ENCODE measurements at places on chromosomes 16 and 17.

DNA sequence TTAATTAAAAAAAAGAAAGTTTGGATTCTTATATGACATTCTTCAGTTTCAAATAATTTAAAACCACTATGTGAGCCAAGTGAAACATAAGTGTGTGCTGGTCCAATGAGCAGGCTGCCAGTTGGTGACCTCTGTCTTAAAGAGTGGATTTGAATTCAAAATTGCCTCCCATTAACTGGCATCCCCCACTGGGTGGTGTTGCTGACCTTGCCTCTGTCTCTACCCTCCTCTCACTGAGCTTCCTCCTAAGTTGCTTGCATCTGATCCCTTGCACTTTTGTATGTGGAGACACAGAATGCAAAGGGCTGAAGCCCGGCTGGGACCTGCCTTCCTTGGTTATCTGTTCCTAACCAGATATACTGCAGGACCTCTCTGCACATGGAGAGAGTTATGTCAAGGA is 160.6 kb downstream of the CYLD start:
- peak; percentile 26 for DNase-seq

GRCh38 chr16:67177743-67178699 is 5.7 kb downstream of the MATCAP1 start:
- DNase-seq: no peak

DNA sequence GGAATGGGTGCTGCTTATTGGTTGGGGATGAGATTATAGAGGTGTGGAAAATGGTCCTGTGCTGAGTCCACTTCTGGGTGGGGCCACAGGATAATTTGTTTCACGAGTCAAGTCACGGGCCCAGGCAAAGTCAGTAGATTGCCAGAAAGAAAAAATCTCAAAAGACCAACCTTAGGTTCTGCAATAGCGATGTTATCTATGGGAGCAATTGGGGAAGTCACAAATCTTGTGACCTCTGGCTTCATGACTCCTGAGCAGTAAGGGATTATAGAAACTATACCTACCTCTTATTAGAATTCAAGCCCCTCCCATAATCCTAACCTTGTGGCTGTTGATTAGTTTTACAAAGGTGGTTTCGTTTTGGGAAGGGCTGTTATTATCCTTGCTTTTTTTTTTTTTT is 31.4 kb downstream of the WWP2 start:
- no peak for DNase-seq

GRCh38 chr17:12406623-12407215 is 259.0 kb upstream of the MYOCD start:
- DNase-seq: no peak

GRCh38 chr16:81539009-81539758 is 94.6 kb downstream of the CMIP start:
- no peak for DNase-seq

DNA sequence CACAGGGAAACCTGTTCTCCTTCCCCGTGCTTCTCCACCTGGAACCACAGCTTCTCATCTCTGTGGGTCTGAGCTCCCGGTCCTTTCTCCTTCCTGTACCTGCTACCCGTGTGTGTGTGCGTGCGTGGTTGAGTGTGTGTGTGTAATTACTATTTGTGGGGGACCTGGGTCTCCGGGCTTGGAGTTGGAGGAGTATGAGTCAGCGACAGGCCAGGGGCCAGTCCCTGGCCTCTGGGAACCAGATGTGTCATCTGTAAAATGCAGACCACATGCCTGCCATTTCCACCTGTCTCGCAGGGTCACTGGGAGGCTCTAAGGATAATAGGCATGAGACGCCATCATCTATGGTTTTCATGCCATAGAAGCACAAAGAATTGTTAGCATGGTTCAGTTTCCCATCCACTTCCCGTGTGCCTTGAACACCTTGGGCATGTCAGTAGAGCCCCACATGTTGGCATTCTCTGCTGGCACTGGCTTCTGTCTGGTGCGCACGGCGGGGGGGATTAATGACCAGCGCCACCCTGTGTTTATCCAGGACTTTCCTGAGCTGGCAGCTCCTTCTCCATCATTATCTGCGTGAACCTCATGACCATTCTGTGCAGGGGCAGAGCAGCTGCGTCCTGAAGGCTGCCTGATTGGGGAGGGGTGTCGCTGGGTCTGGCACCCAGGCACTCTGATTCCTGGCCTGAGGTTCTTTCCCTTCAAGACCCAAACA is 1.5 kb downstream of the ZNF205 start:
- no peak for DNase-seq

DNA sequence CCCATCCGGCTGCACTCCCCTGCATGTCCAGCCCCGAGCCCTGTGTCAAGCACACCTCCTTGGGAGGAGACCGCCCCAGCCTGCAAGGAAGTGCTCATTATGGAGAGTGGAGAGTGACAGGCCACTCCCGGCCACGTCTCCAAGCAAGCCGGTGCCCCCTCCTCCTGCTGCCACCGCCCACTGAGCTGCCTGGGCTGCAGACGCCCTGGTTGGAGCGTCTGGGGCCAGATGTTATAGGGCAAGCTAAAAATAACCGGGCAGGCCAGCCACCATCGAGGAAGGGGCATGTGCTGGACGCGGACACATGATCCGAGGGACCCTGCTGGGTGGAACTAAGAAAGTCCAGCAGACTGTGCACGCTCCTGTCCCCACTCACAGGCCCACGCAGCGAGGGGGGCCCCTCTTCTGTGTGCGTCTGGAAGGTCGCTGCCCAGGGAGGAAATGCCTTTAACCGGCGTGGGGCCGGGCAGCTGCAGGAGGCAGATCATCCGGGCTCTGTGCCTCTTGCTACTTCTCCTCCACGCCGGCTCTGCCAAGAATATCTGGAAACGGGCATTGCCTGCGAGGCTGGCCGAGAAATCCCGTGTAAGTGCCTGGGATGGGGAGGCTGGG is at the start of gene WFDC1:
Gene WFDC1, plus strand, starts transcription at position 348 of the 612 bp plus-strand sequence. Its CDS starts 94 bp downstream, at position 442.
- DNase-seq: peak; percentile 37

DNA sequence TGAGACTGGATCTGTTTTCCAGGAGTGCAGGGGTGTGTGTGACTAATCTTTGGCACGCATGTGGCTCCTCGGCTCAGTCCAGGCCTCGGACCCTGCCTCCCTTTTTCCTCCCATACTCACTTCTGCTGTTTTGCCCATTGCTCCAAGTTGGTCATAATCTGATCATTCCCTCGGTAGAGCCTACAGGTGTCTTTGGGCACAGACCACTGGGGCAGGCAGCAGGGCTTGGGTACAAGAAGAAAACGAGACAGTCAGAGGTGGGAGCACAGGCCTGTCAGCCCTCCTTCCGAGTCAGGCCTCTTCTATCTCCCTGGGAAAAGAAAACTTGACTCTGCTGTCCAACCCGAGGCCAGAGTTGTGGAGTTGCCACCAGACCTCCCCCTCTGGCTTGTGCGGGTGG is 29.8 kb downstream of the DHX38 start:
- no peak for DNase-seq

GRCh38 chr17:31261601-31262000 is 35.4 kb downstream of the OMG start:
- DNase-seq: no peak

All from posterior cingulate gyrus (tissue), 11 donors.